ENCODE measurements at places on chromosomes 11 and 22.

- no peak for DNase-seq
These were observed 16.2 kb upstream of the MMP13 start for GRCh38 chr11:102971766-102972165.

DNA sequence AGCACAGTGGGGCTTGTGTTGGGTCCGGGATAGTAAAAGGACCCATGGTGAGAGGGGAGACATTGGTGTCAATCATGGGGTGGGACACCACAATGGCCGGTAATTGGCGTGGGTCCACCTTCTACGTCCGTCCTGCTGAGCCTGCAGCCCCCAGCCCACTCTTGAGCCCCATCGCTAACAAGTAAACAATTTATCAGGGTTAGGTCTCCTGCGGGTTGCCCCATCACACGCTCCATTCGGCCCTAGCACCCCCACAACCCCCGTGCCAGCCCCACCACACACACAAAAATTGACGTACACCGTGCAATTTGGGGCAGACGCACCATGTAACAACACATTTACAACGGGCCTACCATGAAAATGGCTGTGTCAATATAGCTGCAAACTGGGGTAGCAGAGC lies 86.5 kb upstream of the HTATIP2 start:
- no peak for DNase-seq

- DNase-seq: no peak
These were observed 149.8 kb downstream of the CCDC34 start for GRCh38 chr11:27213232-27213660.

- no peak for DNase-seq
These were observed 53.7 kb downstream of the FBXO7 start for GRCh38 chr22:32528316-32528715.

- no peak for DNase-seq
These were observed 20.2 kb upstream of the C11orf96 start for GRCh38 chr11:43922295-43922648.

GRCh38 chr22:45376703-45377102 lies 36.7 kb downstream of the SMC1B start:
- no peak for DNase-seq

- DNase-seq: no peak
These were observed 1.4 kb upstream of the CREB3L1 start for GRCh38 chr11:46275964-46276641.

GRCh38 chr22:36619797-36620399 lies 83.7 kb downstream of the CACNG2 start:
- DNase-seq: no peak

DNA sequence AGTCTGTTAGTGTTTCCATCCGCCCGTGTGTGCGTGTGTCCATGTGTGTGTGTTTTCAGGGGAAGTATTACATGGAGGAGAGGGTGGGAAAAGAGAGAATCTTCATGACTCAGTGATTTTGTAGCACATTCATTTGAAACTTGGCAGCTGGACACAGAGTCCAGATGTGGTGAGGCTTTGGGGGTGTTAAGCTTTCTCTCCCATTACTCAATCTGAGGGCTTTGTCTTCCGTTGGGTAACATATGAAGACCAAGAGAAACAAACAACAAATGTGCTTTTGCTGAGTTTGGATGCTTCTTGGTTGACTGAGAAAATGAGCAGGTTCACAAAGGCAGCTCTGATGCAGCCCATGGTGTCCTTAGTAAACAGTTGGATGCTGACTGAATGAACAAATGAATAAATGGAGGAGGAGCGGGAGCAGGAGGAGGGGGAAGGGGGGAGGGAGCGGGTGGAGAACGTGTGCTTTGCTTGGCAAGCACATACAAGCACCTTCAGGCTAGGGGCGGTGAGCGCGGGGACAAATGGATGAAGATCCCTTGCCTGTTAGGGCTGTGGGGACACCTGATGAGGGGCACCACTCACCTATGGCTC lies 104.3 kb downstream of the ST3GAL4 start:
- DNase-seq: no peak

DNA sequence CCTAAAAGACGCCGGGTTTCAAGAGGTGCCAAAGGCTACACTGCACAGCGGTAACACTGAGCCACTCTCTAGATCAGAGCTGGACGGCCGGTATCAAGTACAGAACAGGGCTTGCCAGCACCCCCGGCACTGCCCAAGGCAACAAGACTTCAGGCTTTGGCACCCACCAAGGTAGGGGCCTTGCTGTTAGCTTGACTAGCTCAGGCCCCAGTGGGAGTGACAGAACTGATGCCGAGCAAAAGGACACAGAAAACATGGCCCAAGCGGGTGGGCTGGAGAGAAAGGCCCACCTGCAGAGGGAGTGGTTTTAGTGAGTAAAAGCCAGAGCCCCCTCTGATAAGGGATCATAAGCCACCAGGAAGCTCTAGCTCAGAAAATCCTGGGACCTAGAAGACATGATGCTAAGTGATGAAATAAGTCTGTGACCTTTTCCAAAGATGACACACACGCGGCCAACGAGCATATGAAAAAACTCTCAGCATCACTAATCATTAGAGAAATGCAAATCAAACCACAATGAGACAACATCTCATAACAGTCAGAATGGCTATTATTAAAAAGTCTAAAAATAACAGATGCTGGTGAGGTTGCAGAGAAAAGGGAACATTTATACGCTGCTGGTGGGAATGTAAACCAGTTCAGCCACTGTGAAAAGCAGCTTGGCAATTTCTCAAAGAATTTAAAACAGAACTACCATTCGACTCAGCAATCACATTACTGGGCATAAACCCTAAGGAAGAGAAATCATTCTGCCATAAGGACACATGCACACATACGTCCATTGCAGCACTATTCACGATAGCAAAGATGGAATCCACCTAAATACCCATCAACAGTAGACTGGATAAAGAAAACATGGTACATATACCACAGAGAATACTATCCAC lies 12.9 kb downstream of the EHD1 start:
- DNase-seq: peak; percentile 60

DNA sequence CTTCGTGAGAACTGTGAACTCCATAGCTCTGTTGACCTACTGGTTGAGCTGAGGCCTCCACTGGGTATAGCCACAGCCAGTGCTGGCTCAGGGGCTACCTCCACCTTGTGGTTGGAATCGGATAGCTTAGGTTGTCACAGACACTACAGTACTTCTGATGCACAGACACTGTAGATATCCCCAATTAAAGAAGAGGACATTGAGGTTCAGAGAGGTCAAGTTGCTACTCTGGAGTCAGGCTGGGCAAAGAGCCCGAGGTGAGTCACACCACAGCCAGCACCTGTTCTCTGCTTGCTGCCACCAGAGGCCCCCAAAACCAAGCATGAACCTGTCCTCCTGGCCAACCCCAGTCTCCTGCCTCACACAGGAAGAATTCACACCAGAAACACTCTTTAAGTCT lies 5.4 kb downstream of the UFD1 start:
- DNase-seq: no peak

DNA sequence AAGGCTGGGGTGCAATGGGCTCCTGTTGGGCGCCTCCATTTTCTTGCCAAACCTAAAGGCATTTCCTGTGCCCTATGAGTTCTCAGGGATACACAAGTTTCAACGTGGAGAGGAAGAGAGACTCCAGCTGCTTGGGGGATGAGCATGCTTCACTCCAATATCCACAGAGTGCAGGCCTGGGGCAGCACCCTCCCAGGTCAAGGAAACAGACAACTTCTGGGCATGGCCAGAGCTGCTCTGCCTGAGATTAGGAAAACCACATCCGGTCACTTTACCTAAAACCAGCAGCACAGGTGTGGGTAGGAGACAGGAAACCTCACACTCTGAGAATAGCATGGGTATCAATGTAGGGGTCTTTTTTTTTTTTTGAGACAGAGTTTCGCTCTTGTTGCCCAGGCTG lies 28.7 kb downstream of the TMEM184B start:
- DNase-seq: no peak

- DNase-seq: no peak
These were observed 31.5 kb downstream of the PARVG start for GRCh38 chr22:44211946-44212930.

GRCh38 chr11:12127206-12127898 lies 17.0 kb downstream of the MICAL2 start:
- DNase-seq: no peak

DNA sequence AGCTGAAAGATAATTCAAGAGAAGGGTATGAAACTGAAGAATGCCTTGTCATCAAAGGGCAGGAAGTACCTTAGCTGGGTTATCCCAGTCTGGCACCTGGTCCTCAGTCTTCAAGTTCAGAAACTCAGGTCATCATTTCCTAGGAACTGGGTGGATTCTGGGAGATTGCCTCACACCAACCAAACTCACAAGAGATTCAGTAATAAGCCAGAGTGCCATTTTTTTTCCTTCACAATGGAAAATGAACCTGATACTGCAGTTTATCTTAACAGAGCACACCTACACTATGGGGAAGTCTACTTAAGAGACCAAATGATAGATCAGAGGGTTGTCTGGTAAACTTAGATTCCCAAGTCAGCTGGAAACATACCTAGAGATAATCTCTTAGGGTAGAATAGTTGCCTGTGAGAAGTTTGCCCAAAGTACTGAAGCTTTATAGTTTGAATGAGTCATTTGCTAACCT lies 3.8 kb upstream of the BUD13 start:
- no peak for DNase-seq

DNA sequence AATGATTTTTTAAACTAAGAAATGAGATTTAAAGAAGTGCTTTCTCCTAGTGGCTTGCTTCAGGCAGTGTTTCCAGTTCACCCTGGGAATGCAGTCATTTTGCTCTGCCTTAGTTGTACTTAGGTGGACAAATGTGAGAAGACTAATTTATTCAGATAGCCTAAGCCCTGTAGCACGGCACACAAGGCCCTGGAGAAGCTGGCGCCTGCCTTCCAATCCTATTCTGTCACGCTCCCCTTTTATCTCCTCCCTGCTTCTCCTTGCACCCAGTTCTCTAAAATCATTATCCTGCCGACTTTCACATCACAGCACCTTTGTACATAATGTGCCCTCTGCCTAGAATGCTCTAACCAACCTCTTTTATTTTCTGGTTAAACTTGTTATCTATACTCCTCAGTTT lies 64.0 kb downstream of the PPME1 start:
- DNase-seq: no peak

- no peak for DNase-seq
These were observed 48.4 kb downstream of the KCNJ4 start for GRCh38 chr22:38406617-38407016.

GRCh38 chr11:119273721-119274120 lies 43.2 kb downstream of the MCAM start:
- no peak for DNase-seq

- DNase-seq: no peak
These were observed 47.6 kb downstream of the OR4C45 start for GRCh38 chr11:50080256-50080655.

DNA sequence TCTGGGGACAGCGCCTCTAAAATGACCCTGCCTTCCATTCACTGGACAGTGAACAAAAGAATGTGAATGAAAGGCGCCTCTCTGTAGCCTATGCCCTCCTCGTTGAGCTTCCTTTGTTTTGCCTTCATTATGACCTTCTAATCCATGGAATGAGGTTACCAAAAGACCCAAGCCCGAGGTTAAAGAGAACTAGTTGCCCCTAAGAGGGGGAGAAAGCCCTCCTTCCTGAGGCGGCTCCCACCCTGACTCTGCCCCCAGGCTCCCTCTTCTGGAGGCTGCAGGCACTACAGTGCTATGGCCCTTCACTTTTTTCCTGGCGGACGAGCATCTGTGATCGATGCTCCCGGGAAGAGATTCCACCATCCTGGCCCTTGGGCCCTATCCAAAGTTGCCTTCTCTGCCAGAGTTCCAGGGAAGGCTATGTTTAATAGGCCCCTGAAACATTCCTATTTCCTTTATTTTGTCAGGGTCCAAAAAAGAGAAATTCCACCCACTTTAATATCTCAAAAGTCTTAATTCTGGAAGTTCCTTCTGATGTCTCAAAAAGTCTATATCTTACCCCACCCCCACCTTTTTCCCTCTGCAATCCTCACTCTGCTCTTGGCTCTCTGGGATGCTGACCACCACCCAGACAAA lies 147.3 kb downstream of the FEZ1 start:
- peak; percentile 63 for DNase-seq

DNA sequence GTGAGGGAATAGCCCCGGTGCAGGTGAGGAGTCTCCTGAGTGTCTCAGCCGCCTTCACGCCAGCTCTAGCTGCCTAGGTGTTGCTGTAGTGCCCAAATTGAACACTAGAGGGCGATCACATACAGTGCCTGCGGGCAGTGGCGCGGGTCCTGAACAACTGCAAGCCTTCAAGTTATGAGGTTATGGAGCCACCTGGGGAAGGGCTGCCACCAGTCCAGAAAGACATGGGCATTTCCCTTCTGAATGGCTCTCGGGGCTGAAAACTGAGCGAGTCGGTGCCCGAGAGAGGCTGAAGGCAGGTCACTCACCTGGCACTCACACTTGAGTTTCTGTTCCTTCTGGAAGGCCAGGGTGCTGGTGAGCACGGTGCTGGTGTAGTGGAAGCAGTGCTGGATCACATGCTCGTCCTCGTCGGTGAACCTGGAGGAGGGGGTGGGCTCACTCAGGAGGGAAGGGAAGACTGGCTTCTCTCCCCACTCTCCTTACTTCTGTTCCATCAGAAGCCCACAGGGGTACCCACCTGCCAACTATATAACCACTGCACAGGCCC lies 88.4 kb downstream of the PDE2A start:
- DNase-seq: peak; percentile 66

DNA sequence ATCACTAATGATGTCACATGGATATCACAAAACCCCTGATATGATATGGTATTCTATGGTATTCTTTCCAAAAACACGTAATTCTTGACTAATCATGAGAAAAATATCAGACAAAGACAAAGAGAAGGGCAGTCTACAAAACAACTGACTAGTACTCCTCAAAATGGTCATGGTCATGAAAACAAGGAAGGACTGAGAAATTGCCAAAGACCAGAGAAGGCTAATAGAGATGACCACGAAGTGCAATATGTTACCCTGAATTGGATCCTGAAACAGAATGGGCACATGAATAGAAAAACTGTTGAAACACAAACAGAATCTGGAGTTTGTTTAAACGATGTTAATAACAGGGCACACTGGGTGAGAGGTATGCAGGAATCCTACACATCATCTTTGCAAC lies 10.2 kb downstream of the CKAP5 start:
- no peak for DNase-seq

DNA sequence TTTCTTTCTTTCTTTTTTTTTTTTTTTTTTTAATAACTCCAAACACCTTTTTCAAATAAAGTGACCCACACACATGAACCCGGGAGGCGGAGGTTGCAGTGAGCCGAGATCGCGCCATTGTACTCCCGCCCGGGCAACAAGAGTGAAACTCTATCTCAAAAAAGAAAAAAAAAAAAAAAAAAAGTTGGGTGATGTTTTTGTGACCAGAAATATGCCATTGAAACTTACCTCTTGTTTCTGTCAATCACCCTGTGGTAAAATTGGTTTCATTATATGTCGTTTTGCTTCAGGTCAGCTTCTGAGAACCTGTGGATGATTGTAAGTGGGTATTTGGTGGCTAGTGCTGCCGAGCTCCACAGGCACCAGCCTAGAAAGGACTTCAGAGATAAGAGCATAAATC lies 238.8 kb downstream of the TBC1D22A start:
- no peak for DNase-seq

GRCh38 chr11:405323-405953 lies 9.4 kb downstream of the SIGIRR start:
- no peak for DNase-seq

GRCh38 chr22:37228106-37229011 lies 15.7 kb downstream of the RAC2 start:
- peak; percentile 52 for DNase-seq

All from stimulated activated CD4-positive, alpha-beta T cell treated with anti-CD3 and anti-CD28 coated beads, Interleukin-2, amount 100 ng/mL, for 24 hours (primary cell).